ENCODE measurements at places on chromosomes 2 and 18. TPM values are rescaled to one million over a fixed set of nuclear protein-coding genes. Genes with fewer than 3 reads are reported as not detected.

Gene C2orf66
- total RNA-seq, result not detected

DNA sequence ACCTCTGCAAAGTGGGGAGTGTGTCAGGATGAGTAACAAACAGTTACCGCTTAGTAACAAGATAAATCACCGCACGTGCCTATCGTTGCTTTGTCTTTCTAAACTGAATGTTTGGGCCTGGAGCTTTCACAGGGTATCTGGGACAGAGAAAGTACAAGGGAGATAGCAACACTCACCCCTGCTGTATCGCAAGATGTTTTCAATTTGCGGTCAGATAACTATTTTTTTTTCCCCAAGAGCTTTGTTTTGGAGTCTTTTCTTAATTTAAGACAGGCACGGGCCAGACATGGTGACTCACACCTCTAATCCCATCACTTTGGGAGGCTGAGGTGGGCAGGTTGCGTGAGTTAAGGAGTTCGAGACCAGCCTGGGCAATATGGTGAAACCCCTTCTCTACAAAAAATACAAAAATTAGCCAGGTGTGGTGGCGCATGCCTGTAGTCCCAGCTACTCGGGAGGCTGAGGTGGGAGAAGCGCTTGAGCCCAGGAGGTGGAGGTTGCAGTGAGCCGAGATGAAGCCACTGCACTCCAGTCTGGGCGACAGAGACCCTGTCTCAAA lies 146.6 kb downstream of the GBX2 start:
- DNase-seq, result no peak

Gene DSG1
- not detected for total RNA-seq

GRCh38 chr2:175366815-175367214 lies 185.3 kb upstream of the ATP5MC3 start:
- DNase-seq, result peak; percentile 50

GRCh38 chr18:67200665-67201064 lies 315.9 kb downstream of the DSEL start:
- no peak for DNase-seq

Gene STK11IP
- total RNA-seq, result 13.0 TPM

DNA sequence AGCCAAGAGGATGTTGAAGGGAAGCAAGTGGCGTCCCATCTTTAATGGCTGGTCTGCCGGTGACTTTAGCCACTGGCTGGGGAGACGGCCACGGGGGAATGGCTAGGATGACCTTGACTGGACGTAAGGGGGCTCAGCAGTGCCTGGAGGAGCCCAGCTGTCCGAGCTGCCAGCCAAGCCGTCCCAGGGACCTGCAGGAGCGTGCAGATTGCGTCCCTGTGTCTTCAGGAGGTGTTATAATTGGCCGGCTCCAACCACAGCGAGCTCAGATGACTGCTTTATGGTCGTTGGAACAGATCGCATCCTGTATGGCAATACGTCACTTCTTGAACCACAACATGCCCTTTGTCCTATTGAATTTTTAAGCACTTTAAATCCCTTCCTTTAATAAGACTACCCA lies 204.6 kb downstream of the EIPR1 start:
- no peak for DNase-seq

Gene REEP1
- 90.1 TPM for total RNA-seq

Gene CXCR1
- not detected for total RNA-seq

Gene KCNK3
- 1.1 TPM for total RNA-seq

Gene ERBB4
- total RNA-seq, result 0.16 TPM

DNA sequence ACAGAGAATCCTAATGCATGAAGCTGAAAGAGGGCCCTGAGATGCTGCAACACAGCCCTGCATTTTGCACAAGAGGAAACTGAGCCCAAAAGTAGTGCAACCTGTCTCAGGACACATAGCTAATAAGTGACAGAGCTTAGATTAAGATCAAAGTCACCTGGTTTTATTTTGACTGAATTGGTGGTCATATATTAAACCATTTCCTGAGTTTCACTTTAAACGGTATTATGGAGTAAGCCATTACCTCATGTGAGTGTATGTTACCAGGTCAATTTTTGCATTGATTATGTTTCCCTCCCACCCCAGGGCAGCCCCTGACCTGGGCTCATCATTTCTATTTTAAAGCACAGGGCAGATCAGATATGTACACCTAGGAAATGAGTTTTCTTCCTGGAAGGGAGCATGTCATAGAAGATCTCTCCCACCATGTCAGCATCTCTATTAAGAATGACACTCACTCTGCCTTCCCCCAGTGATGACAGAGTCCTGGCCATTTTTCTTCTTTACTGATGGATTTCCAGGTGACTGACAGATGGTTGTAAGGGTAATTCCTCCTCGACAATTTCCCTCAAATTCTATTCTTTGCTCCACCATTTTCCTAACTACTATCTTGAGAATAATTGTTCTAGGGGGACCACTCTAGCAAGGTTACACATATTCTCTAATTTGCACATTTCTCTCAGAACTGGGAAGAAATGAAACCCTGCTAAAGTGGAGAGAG lies 441.3 kb upstream of the SLC14A2 start:
- DNase-seq, result no peak

DNA sequence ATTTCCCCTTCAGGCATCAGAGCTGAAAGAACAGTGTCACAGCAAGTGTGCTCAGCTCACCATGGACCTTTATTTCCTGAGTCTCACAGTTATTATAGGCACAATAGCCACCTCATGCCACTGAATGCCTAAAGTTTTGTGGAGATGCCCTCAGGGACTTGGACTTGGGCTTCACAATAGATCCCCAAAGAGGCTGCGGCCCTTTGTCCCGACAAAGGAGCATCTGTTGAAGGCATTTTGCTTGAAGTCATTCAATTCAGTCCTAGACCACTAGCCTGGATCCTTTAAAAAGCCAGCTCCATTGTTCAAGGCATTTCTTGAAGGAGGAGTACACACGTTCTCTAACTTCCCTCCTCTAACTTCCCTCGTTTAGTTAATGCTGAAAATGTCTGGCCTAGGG lies 125.4 kb downstream of the DCC start:
- no peak for DNase-seq

- DNase-seq, result peak; percentile 75
These were observed 43.3 kb downstream of the NFATC1 start for GRCh38 chr18:79438898-79439627.

- DNase-seq, result no peak
These were observed 10.9 kb downstream of the PGAP1 start for GRCh38 chr2:196915507-196916189.

DNA sequence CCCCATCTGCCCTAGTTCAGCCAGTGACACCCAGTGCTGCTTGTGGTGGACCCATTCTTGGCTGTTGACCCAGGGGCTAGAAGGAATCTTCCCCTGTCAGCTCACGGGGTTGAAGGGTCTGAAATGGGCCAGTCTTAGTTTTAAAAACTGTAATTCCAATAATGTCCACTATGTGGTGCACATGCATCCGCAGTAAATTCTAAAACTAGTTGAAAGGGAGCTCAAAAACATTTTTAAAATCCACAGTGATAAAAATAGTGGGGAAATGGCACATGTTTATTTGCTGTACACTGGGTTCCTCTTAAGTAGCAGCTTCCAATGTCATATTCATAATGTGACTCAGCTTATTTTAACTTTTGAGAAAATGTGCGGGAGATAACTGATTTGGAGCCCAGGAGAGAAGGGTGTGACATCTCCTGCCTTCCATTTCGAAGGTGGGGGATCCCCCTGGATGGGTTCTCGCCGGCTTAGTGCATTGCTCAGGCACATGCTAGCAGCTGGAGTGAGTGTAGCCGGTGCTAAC lies 32.8 kb downstream of the GRHL1 start:
- DNase-seq, result peak; percentile 61

Gene CDK15
- total RNA-seq, result 6.7 TPM

Gene CCDC121
- total RNA-seq, result 3.0 TPM

GRCh38 chr2:101327863-101328394 lies 19.4 kb upstream of the RNF149 start:
- no peak for DNase-seq

- DNase-seq, result no peak
These were observed 11.3 kb downstream of the QPCT start for GRCh38 chr2:37355735-37356134.

- DNase-seq, result peak; percentile 19
These were observed 86.9 kb upstream of the RBBP8 start for GRCh38 chr18:22846088-22846683.

DNA sequence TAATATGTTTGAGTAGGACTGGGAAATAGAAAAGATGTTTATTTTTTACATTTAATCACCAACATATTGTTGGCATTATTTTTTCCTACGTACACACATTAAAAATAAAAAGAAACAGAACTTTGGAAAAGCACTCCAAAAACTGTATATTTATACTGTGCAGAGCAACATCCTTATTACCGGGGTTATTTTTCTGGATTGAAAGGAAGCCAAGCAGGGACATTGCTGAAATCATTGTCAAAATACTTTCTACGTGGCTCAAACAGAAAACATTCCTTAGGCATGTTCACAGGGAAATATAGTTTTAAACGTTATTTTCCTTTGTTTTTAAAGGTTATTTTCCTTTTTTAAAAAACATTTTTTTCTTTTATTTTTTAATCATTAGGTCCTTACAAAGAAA lies 315.0 kb upstream of the SMIM21 start:
- DNase-seq, result no peak

Gene C18orf54
- 3.0 TPM for total RNA-seq

DNA sequence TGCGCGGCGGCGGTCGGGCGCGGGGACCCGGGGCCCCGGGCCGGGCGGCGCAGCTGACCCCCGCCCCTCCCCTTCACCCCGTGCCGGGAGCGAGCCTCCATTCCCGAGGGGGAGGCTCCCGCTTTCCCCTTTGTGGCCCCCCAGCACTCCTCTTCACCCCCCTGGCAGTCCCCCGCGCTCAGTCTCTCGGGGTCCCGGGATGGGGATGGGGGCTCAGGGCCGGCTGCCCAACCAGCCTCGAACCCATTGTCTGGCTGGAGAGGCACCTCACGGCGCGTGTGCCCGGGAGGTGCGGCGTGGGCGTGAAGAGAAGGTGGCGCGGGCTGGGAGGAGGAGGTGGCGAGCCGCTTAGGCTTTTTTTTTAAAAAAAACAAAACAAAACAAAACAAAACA lies 748 bp downstream of the FMNL2 start:
- DNase-seq, result no peak

DNA sequence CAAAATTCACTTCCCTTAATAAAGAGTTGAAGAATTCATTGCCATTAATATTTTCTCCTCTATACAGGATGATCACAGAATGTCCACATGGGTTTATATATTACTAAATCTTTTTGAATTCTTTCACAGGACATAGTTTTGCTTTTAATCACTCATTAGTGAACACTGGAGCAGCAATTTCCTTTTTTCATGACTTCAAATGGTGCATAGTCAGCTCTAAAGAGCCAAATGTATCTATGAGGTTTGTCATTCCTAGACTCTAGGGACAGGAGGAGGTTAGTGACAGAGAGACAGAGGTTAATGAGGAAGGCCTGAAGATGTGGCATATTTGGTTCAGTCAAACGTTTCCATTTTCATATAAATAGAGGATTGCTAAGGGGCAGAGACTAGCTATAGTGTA lies 111.8 kb downstream of the FSHR start:
- DNase-seq, result no peak
